ENCODE measurements at places on chromosomes 7 and 10.
A peak's percentile ranks its signal among the peaks of the same experiment; 100 is the strongest.

GRCh38 chr7:52189153-52189778 is 846.2 kb upstream of the POM121L12 start:
- no peak for DNase-seq

GRCh38 chr10:98528805-98529183 is 82.1 kb upstream of the HPS1 start:
- DNase-seq, result no peak

DNA sequence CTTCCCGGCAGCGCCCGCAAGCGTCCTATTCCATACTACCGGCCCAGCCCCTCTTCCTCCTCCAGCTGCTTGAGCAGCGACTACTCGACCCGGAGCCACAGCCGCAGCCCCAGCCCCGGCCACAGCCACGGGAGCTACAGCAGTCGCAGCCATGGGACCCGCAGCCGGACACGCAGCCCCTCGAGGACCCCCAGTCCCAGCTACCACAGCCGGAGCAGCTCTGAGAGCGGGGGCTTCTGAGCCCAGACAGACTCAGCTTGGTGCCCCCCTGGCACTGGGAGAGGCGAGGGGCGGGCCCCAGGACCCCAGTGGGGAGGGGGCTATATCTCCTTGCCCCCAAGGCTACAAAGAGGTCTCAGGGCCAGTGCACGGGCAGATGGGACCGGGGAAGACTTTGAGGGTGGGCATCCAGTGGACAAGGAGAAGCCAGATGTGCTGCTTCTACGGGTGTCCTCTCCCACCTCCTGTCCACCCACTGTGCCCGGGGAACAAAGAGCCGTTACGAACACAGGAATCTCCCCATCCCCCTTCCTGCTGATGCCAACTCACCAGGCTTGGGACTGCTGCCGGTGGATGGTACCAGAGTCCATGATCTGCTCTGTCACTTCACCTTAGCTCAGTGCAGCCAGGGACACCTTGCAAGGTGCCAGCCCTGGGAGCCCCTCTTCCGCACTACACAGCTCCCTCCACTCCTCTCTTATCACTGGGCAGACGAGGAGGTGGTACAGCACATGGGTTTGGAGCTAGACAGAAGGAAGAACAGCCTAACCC is 16.7 kb upstream of the HSPB1 start:
- no peak for DNase-seq

DNA sequence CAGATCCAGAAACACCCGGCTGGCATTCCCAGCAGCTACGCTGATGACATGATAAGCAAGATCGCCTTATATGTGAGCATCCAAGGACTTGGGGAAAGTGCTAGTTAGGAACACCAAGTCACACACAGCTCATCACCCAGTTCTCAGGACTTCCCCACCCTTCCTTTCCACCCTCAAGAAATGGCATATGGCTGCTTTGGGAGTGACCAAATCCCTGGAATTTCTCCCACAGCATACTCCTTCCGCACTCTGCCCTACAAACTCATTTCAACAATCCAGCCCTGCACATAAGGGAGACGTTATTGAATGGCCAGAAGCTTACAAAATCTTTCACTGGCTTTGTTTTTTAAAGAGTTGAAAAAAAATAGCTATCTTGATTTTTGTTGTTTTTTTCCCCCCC is 4.2 kb downstream of the ITIH5 start:
- no peak for DNase-seq

GRCh38 chr10:609868-610545 is 79.5 kb downstream of the DIP2C start:
- DNase-seq, result no peak

- no peak for DNase-seq
These were observed 116.7 kb downstream of the CYP26A1 start for GRCh38 chr10:93190372-93190771.

DNA sequence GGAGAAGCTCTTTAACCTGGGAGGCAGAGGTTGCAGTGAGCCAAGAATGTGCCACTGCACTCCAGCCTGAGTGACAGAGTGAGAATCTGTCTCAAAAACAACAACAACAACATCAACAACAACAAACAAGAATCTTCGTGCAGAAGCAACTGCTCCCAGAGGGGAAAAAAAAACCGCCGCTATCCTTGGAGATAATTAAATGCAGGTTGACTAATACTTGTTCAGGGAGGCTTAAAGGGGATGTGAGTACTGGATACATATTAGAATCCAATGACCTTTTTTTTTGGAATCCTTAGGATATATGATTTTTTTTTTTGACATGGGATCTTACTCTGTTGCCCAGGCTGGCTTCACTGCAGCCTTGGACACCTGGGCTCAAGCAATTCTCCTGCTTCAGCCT is 89.6 kb upstream of the FAM171A1 start:
- no peak for DNase-seq

DNA sequence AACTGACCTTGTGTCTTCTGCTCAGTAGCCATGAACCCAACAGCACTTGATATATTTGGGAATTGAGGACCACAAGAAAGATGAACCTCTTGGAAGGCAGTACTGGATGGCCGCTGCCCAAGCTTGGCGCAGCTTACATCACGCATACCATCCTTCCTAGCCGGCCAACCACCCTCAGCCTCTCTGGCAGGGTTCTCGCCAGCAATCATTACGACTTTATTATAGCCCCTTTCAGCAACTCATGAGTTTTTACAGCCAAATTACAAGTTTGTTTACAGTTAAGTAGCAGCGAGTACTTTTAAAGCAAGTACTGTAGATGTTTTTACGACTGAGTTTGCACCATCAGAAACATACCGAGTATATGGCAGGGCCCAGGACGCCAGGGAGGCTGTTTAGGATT is 769.1 kb downstream of the SUGCT start:
- no peak for DNase-seq

- no peak for DNase-seq
These were observed 190.4 kb downstream of the SLC25A13 start for GRCh38 chr7:96131525-96131924.

- no peak for DNase-seq
These were observed 428.2 kb downstream of the THSD7A start for GRCh38 chr7:11403781-11404180.

- no peak for DNase-seq
These were observed 358.3 kb downstream of the AUTS2 start for GRCh38 chr7:69956541-69956940.

- no peak for DNase-seq
These were observed 203.2 kb upstream of the SHH start for GRCh38 chr7:156015237-156016020.

DNA sequence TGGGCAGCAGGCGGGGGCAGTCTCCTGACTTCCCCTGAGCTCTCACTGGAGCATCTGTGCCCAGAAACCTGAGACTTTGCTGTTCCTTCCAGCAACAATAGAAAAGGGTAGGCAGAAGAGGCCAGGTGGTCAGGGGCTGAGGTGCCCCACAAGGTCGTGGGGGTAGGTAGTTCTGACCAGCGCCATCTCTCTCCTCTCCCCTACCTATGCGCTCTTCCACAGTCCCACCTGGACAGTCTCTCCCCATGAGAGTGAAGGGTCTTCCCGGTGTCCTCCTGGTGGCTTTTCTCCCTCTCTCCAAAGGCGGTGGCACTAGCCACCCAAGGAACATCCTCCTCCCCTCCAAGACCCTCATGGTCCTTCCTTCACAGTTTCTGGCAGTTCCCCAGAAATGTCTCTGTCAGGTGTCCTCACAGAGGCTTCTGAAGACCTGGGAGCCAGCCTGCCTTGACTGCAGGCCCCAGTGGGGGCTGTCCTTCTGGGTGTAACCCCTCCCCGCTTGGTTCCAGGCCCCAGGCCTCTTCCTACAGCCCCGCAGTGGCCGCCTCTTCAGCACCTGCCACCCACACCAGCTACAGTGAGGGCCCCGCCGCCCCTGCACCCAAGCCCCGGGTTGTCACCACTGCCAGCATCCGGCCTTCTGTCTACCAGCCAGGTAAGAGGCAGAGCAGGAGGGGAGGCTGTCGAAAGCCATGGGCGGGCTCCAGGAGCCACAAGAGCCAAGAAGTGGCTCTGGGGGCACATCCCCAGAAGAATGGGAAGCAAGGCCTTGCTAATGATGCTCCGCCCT is 41.3 kb downstream of the LDB3 start:
- DNase-seq, result no peak

- no peak for DNase-seq
These were observed 20.8 kb downstream of the CYTH3 start for GRCh38 chr7:6251653-6252052.

DNA sequence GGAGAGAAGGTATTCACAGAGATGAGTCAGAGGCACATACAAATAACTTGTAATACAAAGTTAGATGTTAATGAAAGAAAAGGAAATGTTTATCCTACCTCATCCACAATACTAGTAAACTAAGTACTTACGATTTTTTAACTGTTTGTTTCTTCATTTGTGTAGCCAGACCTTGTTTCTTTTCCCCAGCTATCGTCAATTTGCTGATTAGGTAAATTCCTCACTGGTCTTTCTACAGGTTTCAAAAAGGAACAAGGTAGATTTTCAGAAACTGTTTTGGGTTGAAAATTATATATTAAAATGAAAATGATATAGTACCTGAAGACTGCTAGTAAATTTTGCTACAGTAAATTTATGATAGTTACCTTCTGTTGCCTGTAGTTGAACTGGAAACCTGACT is 56.6 kb downstream of the PON1 start:
- no peak for DNase-seq

- no peak for DNase-seq
These were observed 19.7 kb upstream of the ITGA8 start for GRCh38 chr10:15739254-15739970.

DNA sequence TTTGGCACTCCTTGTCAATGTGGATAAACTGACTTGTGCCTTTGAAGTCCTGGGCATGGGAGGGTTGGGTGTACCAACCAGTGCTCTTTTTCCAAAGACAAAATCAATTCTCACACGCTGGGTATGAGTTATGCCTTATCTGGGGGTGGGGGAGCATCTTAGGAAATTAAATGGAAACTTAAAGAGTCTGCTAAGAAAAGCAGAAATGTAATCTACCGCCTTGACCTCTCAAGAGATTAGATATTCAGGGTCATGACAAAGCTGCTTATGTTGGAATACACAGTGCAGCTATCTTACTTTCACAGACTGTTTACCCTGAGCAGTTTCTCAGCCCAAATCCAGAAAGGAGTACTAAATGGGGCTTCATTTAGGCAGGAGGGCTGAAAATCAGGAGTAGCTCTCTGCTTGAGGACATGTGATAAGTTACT is 2.6 kb downstream of the MEST start:
- peak; percentile 72 for DNase-seq

GRCh38 chr7:31791881-31792280 is 104.9 kb downstream of the PPP1R17 start:
- no peak for DNase-seq

- no peak for DNase-seq
These were observed 76.7 kb downstream of the ATXN7L1 start for GRCh38 chr7:105799677-105800076.

DNA sequence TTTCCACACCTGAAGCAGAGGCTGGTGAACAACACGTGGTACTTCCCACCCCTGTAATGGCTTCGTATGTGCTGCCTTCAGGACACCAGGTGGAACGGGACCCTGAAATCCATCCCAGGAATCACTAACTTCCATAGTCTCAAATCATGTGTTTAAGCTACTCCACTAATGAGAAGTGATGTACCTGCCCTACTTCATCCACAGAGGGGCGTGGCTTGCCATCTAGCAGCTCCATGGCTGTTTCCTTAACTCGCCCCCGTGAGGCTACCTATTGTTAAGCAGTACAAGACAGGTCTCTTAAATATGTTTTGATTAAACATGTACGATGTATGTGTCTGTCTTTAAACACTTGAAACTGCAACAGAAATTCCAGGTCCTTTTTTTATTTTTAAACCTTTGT is 31.8 kb downstream of the ARL3 start:
- DNase-seq, result no peak

- DNase-seq, result no peak
These were observed 21.8 kb downstream of the SEMA3C start for GRCh38 chr7:80896906-80897598.

DNA sequence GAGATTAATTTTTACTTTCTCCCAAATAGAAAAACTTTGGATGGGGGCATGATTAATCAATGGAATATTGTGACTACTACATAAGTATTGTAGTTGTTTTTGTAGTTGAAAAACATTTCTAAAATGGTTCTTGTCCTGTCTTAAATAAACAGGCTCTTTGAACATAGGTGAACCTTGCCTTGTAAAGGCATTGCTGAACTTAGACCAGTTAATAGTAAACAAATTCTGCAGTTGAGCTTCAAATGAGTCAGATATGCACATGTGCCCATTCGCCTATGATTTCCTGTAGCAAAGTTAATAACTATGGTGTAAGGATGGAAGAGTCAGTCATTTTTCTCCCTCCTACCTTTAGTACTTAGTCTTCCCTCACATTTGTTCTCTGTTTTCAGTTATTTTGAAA is 22.6 kb downstream of the CUTC start:
- DNase-seq, result peak; percentile 48
